HepG2 (cell line): ENCODE measurements at places on chromosomes 3 and 15.

DNA sequence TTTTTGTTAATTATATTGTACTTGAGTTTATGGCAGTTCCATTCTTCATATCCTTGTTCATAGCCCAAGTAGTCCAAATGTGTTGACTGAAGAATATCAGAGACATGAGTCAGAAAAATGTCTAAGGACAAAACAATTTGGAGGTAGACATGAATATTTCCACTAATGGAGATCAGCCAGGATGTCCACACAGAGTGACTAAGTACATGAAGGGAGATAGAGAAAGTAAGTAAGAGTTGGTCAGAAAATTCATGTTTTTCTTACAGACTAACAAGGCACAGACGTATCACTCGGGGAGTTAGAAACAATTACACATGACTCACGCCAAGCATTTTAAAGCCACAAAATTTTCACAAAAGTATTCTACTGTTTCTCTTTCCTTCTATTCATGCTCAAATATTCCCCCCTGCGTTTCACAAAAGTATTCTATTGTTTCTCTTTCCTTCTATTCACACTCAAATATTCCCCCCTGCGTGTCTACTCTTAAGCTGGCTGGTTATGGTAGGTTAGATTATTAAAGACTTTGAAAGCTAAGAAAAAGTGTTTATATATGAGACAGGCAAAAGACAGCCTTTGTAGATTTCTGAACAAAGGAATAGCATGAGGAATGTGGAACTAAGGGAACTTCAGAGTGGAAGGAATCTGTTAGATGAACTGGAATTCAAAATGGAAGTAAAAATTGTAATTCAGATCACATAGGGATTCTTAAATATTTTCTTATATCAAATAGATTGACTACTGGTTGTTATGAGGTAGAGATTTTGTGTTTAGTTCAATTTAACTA lies 648.7 kb upstream of the CCDC54 start:
- DNase-seq: no peak

DNA sequence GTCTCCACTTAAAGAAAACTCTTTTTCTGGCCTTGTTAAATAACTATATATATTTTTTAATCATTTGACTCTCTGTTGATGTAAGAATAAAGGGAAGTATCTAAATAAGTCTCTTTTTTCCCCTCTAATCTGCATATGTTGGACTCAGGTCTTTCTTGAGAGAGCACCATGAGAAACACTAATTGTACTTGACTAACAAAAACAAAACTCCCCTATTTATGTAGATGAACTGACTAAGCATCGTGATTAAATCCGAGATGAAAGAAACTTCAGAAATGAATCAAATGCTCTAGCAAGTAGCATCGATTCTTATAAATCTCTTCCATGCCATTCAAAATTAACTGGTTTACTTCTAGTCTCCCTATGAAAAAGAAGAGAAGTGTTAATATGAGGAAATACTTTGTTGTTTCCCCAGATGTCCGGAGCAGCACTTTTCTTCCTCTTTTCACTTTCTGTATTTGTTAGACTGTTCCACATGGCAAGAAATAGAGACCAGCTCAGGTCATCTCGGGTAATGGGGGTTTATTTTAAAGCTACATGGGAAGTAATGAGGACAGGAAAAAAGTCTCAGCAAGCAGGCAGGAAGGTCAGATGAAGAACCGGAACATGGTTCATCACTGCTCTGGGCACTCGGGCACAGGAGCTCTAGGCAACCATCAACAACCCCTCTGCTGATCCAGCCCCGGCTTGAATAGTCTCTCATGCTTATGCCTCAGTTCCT lies 288.3 kb downstream of the CNTN6 start:
- no peak for DNase-seq

- DNase-seq: peak; percentile 64
These were observed 10.1 kb downstream of the EFCAB12 start for GRCh38 chr3:129418041-129418973.

GRCh38 chr3:143648218-143648617 lies 200.1 kb downstream of the SLC9A9 start:
- no peak for DNase-seq

GRCh38 chr3:77373619-77374018 lies 333.7 kb downstream of the ROBO2 start:
- DNase-seq: no peak

- no peak for DNase-seq
These were observed 72.6 kb downstream of the CCNL1 start for GRCh38 chr3:157087373-157087772.

DNA sequence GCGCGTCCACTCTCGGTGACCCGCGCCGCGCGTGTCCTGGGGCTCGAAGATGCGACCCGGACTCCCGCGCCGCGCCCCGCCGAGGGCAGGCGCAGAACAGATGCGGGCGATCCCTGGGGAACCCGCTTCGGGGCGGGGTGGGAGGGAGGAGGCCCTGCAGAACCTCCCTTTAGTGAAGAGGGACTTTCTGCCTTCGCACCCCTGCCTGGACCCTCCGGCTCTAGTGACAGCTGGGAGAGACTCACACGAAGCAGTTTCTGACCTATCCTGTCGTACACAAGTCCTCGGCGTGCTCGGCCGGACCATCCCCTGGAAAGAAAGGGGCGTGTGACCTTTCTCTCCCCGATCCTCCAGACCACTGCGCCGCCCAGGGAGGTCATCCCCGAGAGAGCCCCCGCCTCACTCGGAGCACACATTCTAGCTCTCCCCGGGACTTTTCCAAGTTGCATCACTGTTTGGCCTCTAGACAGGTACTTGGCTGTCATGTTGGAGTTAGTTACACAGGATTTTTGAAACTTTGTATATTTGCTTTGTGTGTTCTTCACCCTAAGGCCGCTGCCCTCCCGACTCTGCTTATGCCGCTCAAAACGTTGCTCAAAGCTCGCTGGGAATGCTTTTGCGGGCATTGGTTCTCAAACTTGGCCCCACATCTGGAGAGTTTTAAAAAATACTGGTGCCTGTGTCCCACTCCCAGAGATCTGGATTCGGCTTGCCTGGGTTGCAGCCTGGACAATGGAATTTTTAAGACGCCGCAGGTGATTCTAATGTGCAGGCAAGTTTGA lies 582 bp downstream of the CGNL1 start:
- peak; percentile 66 for DNase-seq

GRCh38 chr15:70309716-70310115 lies 212.0 kb upstream of the TLE3 start:
- no peak for DNase-seq

- no peak for DNase-seq
These were observed 90.8 kb downstream of the ANP32A start for GRCh38 chr15:68729789-68730411.

DNA sequence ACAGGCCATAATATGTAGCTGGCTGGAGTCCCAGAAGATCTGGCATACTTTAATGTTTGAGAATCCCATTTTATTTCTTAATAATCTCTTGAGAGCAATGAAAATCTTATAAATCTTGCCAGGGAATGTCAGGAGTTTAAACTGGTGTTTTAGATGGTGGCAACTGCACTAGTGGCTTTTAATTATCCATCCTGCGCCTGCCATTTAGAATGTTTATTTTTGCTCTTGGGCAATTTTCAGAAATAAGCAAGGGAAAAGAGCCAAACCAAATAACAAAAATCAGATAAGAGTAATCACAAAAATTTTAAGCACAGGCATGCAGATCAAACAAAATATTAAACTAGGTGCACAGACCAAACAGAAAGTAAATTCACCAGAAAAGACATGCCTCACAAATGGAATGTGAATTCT lies 41.9 kb upstream of the UBP1 start:
- DNase-seq: peak; percentile 51

GRCh38 chr3:16294844-16295243 lies 29.8 kb downstream of the OXNAD1 start:
- DNase-seq: no peak
